Activated naive CD4-positive, alpha-beta T cell (primary cell): ENCODE measurements at places on chromosomes 7 and 10.

- DNase-seq: no peak
Observed at GRCh38 chr7:104963991-104964385, 50.0 kb upstream of the KMT2E start.

DNA sequence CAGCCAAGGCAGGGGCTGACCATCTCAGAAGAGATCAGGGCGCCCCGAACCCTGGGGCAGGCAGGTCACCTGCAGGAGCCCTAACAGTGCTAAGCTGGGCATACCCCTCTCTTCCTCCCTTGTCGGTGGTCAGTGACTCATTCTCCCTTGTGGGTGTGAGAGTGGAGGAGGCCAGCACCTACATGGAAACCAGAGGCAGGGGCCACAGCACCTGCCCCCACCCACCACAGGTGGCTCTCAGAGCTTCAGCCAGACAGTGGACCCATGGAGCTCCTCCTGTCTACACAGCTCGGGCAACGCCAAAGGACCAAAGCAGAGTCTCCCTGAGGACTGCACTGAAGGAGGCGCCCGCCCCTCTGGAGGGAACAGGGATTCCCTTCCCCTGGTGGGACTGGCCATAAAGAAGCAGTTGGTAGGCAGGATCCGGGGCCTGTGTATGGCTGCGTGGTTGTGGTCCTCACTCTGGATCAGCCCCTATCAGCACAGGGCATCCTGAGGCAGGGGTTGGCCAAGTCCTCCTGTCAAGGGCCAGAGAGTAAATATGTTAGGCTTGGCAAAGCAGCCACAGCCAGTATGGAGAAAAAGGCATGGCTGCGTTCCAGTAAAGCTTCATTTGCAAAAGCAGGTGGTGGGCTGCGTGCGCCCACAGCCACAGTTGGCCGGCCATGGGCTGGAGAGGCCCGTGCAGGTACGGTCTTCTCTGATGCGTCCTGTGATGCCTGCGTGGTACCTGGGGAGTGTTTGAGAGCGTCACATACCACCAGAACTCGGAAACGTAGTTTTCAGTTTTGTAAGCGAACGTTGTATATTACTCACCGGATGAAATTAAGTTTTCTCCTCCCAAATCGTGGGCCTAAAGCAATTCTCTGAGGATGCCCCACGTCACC lies 198.2 kb downstream of the EBF3 start:
- DNase-seq: no peak

GRCh38 chr7:1666317-1666822 lies 3.7 kb upstream of the ELFN1 start:
- no peak for DNase-seq

DNA sequence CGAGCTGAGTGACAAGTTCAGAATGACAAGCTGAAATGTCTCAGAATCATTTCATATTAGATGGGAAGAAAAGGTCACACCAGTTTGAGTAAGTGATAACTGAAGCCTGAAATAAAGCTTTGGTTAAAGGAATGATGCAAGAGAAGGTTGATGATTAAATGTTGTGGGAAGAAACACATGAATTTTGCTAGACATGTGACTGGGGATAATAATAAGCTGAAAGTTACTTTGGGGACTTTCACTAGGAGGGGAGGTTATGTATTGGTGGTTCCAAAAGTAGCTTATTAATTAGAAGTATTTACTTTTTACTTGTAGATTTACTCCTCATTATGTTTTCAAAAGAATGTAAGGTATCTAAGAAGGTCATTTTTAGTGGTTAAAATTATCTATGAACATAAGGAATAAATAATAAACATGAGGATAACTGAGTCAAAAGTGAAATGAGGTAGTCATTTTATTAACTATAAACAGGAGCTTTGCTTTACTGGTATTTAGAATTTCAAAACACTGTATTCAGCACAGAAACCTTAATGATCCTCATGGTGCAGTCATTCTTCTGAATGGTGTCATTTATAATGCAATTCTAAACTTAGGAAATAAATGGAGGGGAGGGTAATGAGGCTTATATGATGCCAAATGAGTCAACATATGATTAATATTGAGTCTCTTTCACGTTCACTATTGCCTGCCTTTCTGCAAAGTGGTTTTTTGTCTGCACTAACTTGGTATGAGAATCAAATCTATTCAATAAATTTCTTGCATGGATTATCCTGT lies 63.7 kb downstream of the PRKG1 start:
- no peak for DNase-seq

GRCh38 chr10:79947083-79947415 lies 1.9 kb downstream of the SFTPD start:
- no peak for DNase-seq

GRCh38 chr10:15660990-15661389 lies 58.7 kb downstream of the ITGA8 start:
- no peak for DNase-seq
